Posterior vena cava (tissue), 2 donors: ENCODE measurements at places on chromosomes 3 and 15.
A peak's percentile ranks its signal among the peaks of the same experiment; 100 is the strongest.

- no peak for DNase-seq
These were observed 20.5 kb upstream of the FRMD5 start for GRCh38 chr15:44215594-44215993.

- DNase-seq = peak; percentile 86
These were observed 51.1 kb downstream of the CGNL1 start for GRCh38 chr15:57427367-57427821.

GRCh38 chr15:28918141-28918983 lies 32.6 kb downstream of the APBA2 start:
- peak; percentile 73 for DNase-seq

DNA sequence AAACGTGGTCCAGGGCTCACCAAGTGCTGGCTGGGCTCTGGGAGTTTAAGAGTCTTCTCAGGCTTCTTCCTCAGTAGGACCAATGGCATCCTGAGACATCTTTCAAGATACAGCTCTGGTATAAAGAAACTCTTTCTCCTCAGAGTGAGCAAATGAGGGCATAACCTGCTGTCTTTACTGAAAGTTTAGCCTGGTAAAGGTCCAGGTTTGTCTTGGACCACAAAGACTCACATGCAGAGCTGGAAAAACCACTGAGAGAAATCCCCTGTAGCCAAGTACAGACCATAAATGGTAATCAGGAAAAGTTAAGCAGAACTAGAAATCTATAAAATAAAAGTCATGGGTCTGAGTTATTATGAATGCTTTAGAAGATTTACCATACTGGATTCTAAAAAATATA lies 23.1 kb downstream of the CD47 start:
- no peak for DNase-seq

DNA sequence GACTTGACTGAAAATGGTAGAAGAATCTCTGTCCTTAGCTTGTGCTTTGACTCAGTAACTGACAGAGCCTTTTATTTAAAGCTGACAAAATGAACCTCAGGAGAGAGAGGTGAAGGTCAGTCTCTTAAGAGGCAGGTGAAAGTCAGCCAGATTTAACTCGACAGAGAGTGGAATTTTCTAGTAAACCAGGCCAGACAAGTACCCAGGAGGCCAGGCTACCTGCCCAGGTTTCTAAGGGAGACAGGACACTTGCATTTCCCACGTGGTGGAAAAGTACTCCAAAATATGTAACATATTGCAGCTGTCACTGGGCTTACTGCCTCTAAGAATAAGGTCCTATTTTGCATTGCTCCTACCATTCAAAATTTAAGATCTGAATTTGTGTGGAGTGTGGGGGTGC lies 167.9 kb downstream of the FMN1 start:
- no peak for DNase-seq

DNA sequence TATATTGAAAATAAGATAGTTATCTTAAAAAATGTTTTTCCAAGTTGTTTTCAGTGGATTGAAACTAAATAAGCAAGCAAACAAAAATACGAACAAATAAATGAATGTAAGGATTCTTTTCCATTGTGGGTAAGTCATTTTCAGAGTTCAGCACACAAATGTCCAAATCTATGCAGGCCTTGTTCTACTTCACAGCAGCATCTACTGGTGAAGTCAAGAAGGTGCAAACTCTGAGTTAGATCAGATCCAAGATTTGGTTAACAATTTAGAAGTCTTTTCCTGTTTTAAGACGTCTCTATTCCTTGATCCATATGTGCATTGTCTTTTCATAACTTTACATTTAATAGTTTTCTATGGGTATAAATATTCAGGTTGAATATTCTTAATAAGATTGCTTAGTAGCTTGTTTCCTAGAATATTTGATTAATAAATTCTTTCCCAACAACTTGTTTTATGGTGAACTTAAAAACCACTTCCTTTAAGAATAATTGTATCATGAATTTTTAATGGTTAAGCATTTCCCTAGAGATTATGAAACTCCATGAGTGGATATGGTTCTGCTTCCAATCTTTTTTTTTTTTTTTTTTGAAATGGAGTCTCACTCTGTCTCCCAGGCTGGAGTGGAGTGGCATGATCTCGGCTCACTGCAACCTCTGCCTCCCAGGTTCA lies 10.5 kb downstream of the PTX3 start:
- no peak for DNase-seq

DNA sequence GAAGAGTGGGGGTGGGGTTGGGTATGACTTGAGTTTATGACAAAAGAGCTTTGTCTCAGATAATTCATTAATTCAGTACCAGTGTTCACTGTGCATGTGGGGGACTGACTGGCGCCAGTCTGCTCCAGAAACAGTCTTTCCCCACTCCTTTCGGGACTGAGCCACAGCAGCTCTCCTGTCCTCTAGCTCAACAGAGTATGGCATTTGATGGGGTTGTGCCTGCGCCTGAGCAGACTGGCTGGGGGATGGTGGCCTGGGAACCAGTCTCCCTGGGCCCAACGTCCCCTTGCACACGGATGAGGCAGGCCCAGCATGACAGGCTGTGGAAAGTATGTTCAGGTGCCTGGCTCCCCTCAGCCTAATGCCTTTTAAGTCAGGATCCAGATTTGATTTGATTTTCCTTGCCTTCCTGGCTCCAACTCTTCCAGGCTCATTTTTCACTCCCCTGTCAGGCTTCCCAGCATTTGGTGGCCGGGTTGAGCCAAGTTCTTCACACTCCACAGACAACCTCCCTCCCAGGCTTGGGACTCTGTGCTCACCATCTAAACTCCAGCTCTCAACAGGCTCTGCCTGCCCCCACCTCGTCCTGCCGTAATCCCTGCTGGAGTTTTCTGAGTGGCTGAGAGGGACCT lies 105.0 kb downstream of the MYLK start:
- no peak for DNase-seq

- no peak for DNase-seq
These were observed 23.7 kb downstream of the CIP2A start for GRCh38 chr3:108565506-108565905.

- DNase-seq = no peak
These were observed 305.9 kb upstream of the UMPS start for GRCh38 chr3:124424396-124424795.

- DNase-seq = no peak
These were observed 4.1 kb downstream of the TNFSF10 start for GRCh38 chr3:172518929-172519640.

DNA sequence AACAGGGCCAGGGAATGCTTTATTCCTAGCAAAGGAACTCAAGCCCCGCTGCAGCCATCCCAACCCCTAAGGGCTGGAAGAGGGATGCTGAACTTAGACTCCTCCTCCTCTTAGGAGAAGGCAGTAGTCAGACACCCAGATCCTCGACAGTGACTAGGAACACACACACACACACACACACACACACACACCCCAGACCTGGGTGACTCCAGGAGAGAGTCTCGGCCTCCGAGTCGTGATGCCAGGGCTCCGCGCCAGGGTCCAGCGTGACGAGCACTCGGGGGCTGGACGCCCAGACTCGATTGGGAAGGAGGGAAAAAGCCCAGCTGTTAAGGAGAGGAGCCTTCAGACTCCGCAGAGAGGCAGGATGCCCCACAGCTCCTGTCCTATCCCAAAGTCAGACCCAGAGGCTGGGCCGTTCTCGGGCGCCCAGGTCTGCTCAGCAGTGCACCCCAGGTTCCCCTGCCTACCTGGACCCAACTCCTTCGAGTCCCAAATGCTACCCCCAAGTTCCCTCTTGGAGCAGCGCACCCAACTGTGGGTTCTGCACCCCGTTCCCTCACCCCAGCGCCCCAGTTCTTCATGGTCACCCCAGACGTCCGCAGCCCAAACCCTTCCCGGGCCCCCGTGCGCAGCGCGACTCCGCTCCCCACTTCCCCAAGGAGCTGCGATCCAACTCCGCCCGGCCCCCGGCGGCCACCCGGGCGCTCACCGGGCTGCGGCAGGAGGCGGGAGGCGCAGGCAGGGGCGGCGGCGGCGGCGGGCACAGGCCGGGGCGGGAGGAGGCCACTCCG lies 421 bp downstream of the BMF start:
- DNase-seq = peak; percentile 91
